NCI-H460 (cell line): ENCODE measurements at places on chromosomes 2 and 18.

GRCh38 chr2:214765180-214765579 lies 44.3 kb downstream of the BARD1 start:
- no peak for DNase-seq

DNA sequence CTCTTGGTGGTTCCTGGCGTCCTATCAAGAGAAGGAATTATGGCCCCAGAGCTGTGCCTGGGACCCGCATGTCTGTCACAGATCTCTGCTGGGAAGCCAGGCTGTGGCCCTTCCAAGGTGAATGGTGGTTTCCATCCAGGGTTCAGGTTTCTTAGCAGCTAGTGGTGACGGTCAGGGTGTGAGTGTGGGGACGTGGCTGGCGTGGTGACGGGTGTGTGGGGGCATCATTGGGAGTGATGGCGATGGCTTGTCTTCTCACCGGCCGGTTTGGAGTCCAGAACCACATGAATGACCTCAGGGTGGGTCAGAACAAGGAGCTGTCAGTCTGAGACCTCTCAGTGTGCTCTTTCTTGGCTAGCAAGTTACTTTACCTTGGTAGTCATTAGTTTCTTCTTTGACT lies 52.6 kb downstream of the AGAP1 start:
- no peak for DNase-seq

DNA sequence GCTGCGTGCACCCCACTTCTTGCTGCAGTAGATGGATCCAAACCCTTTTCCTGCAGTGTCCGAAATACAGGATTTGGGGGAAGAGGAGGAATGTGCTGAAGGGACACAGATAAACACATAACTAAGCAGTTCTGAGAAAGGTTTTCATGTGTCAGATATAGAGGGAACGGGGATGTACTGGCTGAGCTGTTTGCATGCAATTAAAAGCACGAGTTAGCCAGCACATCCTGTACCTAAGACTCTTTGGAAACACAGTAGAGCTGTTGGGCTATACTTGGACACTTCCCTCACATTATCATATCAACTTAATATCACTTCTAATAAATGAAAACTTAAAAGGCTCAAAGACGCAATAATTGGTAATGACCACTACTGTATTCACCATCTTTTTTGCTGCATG lies 377.4 kb downstream of the XIRP2 start:
- no peak for DNase-seq

DNA sequence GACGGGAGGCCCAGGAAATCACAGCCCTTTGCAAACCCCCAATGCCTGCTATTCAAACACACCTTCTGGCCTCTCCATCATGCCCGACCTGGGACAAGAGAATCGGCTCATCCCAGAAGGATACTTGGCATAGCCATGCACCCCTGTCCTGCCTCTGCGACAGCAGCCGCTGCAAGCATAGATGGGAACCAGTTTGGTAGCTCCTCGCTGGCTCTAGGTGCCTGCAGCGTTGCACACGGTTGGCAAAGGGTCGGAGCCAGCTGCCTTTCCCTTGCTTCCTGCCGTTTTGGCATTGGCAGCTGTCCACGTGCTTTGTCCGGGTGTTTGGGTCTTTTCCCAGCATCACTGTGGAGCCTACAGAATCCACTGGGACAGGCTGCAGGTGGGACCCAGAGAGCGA lies 76.9 kb downstream of the TWIST2 start:
- no peak for DNase-seq

DNA sequence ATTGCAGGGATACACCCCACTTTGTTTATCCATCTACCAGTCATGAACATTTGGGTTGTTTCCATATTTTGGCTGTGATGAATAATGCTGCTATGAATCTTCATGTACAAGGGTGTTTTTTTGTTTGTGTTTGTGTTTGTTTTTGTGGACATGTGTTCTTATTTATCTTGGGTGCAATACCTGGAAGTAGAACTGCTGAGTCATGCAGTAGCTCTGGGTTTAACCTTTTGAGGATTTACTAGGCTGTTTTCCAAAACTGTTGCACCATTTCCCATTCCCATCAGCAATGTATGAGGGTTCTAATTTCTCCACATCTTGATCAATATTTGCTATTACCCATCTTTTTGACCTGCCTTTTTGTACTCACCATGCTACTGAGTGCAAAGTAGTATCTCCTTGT lies 140.0 kb upstream of the CYP1B1 start:
- peak; percentile 85 for DNase-seq

DNA sequence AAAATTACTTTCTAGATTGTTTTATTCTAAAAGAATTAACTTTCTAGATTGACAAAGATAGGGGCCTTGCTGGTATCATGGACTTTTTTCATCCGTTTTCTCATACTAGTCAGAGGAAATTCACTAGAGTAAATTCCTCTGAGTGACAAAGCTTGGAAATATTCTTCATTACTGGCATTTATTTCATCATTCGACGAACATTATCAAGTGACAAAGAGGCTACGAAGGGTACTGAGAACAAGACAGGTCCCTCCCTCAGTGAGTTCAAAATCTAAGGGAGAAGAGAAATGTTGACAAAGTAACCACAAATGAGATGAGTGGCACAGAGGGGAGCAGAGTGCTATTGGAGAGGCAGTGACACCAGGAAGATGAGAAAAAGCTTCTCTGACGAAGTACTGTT lies 4.3 kb downstream of the EPG5 start:
- DNase-seq, result no peak

- DNase-seq, result peak; percentile 96
Observed at GRCh38 chr2:172639823-172640222, 83.9 kb downstream of the PDK1 start.

- no peak for DNase-seq
Observed at GRCh38 chr2:85662899-85663593, 5.0 kb downstream of the SFTPB start.
